ENCODE measurements at places on chromosomes 3 and 15.

- DNase-seq = no peak
These were observed 2.1 kb downstream of the MAGEL2 start for GRCh38 chr15:23645371-23646164.

DNA sequence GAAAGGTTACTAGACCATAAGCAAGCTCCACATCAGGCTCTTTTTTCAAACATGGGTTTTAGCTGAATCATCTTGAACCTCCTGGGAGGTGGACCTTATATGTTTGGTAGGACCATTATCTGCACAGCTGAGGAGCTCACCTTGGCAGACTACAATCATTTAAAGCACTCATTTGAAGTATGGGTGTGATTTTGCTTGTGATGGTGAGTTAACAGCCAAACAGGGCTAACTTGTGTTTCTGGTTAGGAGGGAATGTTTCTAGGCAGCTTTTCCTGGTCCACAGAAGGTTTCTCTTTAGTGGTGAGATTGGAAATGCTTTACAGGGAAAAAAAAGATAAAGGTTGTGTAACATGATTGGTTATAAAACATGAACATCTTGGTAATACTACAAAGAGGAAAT lies 61.8 kb downstream of the ARHGEF26 start:
- DNase-seq = no peak

- DNase-seq = no peak
These were observed 149.7 kb upstream of the NUDT16 start for GRCh38 chr3:131231710-131232389.

DNA sequence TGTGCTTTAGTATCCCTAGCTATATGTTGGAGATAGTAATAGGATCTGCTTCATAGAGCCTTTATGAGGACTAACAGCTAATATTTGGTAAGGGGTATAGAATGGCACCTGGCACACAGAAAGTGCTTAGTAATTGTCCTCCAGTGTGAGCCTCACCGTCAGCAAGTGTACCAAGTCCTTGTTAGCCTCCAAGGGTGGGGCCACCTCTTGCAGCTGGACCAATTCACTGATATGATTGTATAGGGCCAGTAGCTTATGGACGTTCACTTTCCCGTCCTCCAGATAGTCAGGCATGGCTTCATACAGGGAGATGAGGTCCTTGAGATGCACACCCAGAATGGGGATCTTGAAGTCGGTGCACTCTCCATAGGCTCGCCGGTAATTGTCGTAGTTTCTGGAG lies 53.6 kb downstream of the FAM98B start:
- DNase-seq = no peak

DNA sequence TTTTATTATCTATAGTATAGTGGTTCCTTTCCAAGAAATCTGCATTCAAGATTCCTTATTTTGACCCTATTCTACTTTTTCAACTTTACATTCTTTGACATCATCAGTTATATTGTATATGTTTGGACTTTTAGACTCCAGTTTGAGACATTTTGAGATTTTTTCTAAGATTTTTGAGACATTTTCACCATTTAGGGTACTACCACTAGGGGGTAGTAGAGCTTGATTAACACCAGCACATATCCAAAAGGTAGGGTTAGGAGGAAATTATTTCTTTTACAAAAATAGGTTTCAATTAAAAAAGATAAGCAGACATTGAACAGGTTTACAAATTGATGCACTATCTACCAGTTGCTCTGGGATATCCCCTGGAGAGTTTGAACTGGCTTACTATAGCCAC lies 262.5 kb downstream of the SCAPER start:
- DNase-seq = no peak

GRCh38 chr3:15443826-15444524 lies 16.6 kb downstream of the EAF1 start:
- DNase-seq = no peak

DNA sequence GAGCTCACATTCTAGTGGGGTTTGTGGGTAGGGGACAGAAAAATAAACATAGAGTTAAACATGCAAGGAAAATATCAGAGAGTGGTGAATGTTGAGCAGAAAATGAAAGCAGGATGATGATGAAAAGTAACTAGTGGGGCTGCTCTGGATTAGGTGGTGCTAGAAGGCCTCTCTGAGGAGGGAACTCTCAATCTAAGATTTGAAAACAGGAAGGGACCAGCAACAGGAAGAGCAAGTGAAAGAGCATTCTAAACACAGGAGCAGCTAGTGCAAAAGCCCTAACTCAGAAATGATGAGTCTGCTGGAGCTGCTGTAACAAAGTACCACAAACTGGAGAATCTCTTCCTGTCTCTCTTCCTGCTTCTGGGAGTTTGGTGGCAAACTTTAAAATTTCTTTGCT lies 468.6 kb upstream of the AGTR1 start:
- no peak for DNase-seq

DNA sequence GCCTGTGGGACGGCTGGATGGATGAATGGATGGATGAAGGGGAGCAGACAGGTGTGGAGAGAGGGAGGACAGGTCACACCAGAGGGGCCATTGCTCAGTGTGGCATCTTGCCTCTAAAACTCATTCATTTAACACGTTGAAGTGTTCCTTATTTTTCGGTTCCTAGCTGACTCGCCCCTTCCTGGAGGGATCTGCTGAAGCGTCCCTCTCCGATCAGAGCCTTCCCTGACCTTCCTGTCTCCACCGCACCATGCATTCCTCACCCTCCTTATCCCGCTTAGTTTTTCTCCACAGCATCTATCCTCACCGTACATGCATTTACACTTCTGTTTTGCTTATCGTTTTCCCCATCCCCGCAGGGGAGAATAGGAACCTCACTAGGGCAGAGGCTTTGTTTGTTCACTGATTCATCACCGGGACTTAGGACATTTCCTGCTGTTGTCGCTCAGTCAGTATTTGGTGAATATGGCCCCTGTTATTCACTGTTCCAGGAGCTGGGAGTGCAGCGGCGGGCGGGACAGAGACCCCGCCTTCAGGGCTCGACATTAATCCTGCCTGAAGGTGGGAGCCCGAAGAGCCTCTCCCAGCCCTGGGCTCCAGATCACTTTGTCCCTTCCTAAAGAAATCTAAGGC lies 32.0 kb downstream of the FOXL2 start:
- DNase-seq = no peak

DNA sequence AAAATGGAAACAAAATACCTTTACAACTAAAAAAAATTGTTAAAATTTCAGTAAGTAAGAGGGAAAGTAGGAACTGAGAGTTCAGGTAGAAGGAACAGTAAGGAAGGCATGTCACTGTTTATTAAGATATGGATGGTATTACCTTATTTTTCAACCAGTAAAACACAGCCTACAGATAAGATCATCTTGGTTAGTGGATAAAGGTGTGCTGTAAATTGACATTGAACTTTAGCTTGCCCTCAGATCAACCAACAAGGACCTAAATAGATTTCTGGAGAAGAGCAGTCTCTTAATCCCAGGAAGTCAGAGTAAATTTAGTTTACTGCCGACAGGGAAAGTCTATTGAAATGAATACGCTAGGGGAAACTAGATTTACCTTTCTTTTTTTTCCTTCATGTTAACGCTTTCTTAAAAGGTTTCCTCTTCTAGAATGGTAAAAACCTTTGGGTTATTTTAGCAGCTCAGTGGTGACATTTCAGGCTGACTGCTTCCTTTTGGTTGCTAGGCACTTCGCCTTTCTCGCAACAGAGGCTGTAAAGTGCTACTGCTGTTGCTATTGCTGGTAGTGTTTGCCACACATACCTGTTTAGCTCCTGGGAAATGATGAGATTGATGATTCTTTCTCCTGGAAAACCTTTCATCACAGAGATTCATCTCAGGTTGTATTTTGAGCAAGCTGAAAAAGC lies 12.9 kb downstream of the DZIP3 start:
- DNase-seq = no peak

- DNase-seq = no peak
These were observed 14.2 kb downstream of the GRIP2 start for GRCh38 chr3:14525685-14526631.

GRCh38 chr3:37768107-37768809 lies 93.4 kb upstream of the CTDSPL start:
- peak; percentile 90 for DNase-seq

DNA sequence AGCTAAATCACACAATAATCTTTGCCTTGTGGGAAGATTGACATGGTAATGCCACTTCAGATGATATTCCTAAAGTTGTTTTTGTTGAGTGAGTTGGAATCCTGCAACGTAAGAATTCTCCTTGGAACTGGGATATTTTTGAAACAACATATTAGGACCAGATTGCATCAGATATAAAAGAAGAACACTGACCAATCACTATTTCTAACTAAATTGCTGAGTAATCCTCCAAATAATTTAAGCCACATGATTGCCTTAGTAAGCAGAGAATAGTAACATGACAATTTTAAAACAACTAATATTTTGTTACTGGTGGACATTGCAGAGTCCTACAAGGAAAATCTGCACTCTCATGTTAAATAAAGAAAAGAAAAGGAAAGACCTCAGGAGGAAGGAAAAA lies 353.9 kb upstream of the LMCD1 start:
- no peak for DNase-seq

- no peak for DNase-seq
These were observed 64.2 kb downstream of the LIPC start for GRCh38 chr15:58495891-58496408.

- DNase-seq = peak; percentile 30
These were observed 455 bp upstream of the ABHD17C start for GRCh38 chr15:80694611-80695098.

GRCh38 chr3:192273001-192273696 lies 454.2 kb downstream of the FGF12 start:
- DNase-seq = no peak

DNA sequence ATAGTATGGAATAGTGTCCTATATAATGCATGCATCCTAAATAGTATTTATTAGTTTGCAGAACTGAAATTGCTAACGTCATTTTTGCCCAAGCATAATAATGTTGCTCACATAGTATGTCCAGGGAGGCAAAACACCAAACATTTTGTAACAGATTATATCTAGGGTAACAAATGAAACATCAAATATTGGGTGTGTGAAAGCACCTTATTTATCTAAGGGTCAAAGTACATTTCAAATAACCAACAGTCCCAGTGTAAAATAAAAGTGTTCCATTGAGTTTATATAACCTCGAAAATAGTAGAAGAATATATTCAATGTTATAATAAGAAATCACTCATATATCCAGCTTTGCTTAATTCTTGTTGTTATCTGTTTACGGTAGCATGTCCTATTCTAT lies 363.1 kb downstream of the CADM2 start:
- DNase-seq = no peak

DNA sequence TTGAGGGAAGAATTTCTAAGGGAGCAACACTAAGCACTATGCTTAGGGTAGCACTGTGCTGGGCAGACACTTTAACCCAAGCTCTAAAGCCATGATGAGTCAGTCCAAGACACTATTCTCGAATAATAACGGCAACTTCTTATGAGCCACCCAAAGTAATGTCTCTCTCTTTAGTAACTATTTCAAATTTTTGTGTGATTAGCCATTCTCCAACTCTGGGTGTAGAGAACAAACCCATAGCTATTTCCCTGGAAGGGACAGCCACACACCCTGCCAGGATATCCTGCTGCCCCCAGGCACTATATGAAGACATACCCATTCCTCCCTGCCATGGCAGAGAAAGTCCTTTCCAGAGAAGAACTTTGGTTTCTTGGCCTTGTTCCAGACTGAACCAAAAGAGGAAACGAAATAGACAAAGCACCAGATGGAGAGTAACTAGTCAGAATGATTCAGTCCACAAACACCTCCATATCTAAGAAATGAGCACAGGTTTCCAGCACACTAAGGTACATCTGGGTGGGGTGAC lies 384.9 kb upstream of the THBS1 start:
- no peak for DNase-seq

DNA sequence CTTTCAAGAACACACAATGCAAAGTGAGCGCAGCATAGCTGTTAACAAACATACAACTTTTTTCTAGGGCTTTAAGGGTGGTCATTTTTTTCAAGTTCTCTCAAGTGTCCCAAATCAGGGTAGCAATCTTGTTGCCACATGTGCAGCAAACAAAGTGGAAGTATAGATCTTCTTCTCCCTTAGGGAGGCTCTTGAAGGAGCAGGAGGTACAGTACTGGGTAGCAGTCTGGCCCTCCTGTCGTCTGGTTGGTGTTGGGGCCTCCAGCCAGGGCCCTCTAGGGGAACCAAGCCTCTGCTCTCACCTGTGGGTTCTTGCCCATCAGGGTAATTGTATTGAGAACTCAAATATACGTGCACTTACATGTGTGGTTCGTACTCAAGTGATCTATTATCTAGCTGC lies 25.8 kb downstream of the MKRN2 start:
- no peak for DNase-seq

- no peak for DNase-seq
These were observed 8.4 kb downstream of the NBEAL2 start for GRCh38 chr3:46987743-46988401.

- peak; percentile 16 for DNase-seq
These were observed 1.7 kb downstream of the PKM start for GRCh38 chr15:72229076-72229946.

DNA sequence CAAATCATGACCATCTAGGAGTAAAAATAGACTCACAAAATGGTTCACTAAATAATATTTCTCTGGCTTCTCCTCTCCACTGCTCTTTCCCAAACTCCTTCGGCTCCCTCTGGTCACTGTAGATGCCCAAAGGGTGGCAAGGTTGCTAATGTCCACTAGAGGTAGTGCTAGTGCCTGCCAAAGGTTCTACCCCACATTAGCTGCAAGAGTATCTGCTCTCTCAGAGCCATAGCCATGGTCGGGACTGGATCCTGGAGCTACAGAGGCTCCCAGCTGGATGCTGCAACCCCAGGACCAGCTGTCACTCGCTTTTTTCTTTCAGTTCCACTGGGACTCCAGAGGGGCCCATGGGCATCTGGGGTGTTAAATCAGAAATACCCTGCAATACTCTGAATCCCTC lies 8.5 kb downstream of the HTR3D start:
- DNase-seq = no peak

- DNase-seq = no peak
These were observed 15.5 kb upstream of the SCAANT1 start for GRCh38 chr3:63927422-63928280.

DNA sequence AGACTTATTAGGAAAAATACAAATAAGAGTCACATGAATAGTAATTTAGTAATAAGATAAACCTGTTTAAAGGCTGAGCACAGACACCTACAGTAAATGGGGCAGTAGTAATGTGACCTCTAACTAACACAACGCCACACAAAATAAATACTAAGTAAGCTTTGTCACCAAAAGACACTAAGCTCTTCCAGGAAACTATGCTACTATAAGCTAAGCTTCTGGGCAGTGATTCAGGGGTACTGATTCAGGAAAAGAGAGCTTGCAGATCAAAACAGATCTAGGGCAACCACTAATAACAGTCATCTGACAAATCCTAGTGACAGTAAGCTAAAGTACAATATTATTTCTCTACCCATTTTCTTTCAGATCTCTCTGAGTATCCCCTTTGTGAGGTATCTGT lies 68.8 kb downstream of the PLOD2 start:
- no peak for DNase-seq

GRCh38 chr3:123667784-123668183 lies 82.9 kb upstream of the HACD2 start:
- no peak for DNase-seq
